ENCODE measurements at places on chromosomes 12 and 14.
A peak's percentile ranks its signal among the peaks of the same experiment; 100 is the strongest.

- no peak for DNase-seq
Observed at GRCh38 chr12:51048661-51049251, 629 bp downstream of the LETMD1 start.

DNA sequence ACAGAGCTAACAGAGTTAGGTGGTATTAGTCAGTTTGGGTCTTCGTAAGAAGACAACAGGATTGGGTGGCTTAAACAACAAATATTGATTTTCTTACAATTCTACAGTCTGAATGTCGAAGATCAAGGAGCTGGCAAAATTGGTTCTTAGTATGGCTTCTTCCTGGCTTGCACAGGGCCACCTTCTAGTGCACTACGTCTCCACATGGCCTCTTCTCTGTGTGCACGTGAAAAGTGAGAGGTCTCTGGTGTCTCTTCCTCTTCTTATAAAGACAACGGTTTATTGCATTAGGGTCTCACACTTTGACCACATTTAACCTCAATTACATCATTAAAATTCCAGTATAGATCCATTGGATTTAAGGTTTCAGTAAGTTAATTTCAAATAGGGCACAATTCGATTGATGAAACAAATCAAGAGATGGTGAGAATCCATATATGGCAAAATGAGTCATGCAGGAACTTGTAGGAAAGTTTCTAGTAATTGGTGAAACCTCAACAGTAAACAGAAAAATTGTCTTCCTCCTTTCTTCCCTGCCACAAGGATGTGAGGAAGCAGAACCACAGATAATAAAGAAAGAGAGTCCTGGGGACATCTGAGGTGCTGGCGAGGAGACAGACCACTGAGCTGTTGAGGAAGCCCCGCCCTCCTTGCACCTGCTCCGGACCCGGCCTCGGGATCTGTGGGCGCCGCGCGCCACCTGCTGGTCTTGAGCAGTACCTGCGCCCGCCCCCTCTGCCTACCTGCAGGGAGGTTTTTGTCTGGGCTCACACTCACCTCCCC, 846.7 kb downstream of the TMEM121 start:
- no peak for DNase-seq

DNA sequence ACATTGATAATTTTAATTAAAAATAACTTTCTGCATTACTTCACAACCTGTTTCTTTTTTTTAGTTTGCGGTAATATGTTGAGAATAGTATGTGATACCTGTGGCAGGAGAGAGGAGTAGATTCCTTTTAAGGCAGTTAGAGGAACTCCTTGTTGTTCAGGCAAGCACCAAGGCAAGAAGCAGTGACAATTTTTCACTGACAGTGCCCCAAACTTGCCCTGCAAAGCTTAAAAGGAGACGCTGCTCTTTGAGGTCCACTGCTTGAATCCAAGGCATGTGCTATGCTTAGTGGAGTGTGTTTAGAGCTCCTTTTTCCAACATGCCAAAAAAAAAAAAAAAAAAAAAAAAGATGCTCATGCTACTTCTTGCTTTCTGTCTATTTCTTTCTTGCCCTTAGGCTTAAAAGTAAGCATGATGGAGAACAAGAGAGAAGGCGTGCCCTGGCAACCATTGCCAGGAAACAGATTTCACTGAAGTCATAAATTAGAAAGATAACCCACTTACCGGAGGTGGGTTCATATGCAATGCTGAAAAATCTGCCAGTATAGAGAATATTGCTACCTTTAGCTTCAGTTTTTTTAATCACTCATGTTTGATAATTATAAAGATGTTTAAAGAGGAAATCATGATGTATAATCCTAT, 58.3 kb upstream of the DYRK2 start:
- DNase-seq: no peak

DNA sequence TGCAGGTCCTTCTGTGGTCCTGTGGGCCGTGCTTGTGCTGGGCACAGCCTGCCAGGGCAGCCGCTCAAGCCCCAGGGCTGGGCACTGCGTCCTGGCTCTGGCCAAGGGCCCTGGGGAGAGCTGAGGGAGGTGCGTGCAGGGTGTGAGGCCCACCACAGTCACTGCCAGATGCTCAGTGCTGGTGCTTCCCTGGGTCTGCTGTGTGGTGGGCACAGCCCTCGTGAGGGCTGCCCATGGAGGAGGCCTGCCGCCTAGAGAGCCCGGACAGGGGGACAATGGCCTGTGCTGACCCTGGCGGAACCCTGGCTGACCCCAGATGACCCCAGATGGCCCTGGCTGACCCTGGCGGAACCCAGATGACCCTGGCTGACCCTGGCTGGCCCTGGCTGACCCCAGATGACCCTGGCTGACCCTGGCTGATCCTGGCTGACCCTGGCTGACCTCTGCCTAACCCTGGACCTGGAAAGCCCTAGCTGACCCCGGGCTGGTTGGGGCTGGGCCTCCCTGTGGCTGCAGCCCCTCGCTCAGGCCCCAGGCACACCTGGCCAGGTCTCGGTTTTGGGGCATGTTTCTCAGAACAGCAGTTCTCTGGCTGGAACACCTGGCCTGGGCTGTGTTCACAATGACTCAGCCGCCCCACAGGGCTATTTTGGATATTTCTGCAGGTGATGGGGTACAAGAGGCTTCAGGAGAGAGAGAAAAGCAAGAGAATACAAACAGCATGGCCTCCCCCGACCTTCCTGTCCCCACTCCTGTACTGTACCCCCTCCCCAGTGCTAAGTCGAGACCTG, 55.4 kb downstream of the TMEM121 start:
- DNase-seq: no peak

- no peak for DNase-seq
Observed at GRCh38 chr12:40015345-40015744, 90.5 kb downstream of the SLC2A13 start.

- no peak for DNase-seq
Observed at GRCh38 chr14:58332561-58332960, 34.2 kb downstream of the ARID4A start.

GRCh38 chr14:53651096-53651740, 305.4 kb downstream of the BMP4 start:
- DNase-seq: no peak

GRCh38 chr12:132056320-132056719, 87.8 kb downstream of the DDX51 start:
- DNase-seq: no peak

GRCh38 chr14:100712490-100712889, 14.2 kb upstream of the DLK1 start:
- no peak for DNase-seq

- DNase-seq: no peak
Observed at GRCh38 chr14:22303589-22304195, 285.3 kb downstream of the DAD1 start.

DNA sequence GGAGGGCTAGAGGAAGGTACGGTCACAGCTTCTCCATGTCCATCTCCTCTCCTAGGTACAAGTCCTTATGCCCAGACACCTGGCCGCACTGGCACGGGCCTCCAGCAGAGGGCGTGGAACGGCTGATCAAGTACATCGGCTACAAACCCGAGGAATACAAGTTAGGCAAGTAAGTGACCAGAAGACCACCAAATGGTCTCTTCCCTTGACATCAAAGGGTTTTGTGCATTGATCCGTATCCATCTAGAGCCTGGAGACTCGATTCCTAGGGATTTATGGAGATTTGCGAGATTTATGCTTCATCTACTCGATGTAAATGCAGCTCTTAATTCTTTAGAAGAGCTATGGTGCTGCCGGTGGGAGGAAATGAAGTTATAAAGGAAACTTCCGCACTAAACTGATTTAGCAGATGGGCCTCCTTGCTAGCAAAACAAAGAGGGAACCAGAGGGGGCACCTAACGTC, 44.2 kb downstream of the KCTD10 start:
- DNase-seq: peak; percentile 44

DNA sequence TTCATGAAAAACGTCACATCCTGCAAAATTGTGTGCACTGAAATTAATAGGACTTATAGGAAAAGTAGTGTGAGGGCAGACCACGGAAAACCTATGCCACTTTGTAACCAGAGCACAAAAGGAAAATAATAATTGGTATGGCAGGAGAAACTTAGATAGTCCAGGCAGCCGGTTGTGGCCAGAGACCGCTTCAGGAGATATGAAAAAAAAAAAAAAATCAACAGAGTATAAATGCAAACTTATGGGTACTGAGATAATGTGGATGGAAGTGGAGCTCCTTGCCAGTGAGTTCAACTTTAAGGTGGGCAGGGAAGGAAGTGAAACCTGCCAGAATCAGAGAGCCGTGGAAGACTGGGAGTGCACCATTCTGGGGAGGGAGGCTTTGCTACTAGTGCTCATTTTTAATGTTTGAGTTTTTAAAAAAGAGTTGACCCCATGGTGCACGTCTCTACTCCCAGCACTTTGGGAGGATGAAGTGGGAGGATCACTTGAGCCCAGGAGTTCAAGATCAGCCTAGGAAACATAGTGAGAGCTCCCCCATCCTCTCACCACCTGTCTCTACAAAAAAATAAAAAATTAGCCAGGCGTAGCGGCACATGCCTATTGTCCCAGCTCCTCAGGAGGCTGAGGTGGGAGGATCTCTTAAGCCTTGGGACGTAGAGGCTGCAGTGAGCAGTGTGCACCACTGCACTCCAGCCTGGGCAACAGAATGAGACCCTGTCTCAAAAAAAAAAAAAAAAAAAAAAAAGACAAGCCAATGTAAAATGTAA, 34.3 kb upstream of the METAP2 start:
- DNase-seq: no peak

DNA sequence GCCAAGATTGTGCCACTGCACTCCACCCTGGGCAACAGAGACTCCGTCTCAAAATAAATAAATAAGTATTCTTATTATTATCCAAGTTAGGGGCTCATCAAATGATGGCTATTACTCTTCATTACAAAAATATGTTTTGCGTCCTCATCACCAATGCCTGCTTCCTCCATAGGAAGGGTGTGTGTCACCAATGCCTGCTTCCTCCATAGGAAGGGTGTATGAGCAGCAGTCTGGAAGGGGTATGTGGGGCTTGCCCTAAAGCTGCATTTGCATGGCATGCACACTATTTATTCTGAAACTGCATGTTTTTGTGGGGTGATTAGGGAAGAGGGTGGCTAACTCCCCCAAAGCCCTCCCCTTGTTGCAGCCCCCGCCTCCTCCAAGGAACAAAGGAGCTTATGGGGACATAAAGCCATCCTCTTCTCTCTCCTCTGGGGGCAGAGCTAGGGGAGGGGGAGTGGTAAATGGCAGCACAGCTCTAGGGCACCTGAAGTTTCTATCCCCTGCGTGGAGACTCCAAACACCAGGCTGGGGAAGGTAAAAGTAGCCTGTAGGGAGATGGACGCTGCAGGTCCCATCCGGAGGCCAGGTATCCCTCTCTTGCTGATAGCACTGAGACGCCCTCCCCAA, 1.3 kb downstream of the CAMKK2 start:
- no peak for DNase-seq

GRCh38 chr14:102539544-102540314, 30.2 kb upstream of the ANKRD9 start:
- DNase-seq: no peak

DNA sequence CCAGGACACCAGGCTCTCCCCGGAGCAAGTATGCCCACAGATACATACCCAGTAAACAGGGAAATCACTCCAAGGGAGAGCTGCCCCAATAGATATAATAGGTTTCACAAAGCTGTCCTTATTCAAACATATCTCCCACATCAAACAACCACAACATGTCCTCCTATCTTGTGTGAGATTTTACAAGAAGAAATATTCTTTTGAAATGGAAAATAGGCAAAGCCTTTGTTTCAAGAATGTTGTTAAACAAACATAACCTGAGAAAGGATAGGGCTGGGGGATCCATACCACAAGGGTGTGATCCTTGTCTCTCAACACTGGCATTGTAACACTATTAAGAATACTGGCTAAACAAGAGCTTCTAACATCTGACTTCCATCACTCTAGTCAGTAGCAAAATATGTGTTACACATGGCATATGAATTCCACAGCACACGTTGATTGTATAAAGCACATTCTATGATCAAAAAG, 32.9 kb downstream of the LGR5 start:
- no peak for DNase-seq

GRCh38 chr12:54882079-54882478, 27.8 kb downstream of the MUCL1 start:
- DNase-seq: no peak

DNA sequence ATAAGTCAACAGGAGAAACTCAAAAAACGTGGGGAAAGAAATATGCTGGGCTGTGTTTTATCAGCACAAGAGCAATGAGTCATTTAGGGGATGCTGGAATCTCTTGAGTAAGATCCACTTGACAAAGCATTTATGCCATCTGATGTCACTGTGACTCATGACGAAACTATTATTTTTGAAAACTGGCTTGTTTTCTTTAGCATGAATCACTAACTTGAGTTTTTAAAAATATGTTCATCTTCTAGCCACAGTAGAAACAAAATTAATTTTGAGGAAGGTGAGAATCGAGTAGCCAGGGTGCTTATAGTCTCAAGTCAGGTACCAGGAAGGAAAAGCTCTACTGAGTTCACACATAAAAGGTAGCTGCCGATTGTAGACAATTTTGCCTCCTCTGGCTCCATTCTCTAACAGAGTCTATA, 456.2 kb upstream of the MGAT4C start:
- no peak for DNase-seq

- no peak for DNase-seq
Observed at GRCh38 chr14:65928995-65929394, 516.5 kb downstream of the FUT8 start.

- DNase-seq: no peak
Observed at GRCh38 chr12:95701722-95702418, 88.7 kb downstream of the NTN4 start.

GRCh38 chr14:30872602-30873001, 1.8 kb upstream of the COCH start:
- no peak for DNase-seq

DNA sequence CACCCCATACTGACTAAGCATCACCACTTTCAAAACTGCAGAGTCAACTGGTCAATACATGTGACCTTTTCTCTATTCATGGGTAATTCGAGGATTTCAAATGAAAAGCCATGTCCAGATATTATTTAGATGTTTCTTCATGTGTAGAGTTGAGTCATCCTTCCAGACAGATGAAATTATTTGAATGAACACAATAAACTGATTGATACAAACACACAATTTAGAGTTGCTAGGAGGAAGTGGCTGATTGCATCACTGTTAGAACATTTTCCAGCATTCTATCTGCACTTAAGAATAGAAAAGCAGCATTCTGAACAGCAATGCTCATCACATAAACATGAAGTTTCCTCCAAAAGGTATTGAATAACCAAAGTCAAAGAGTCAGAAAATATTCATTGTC, 273.5 kb upstream of the SOX5 start:
- DNase-seq: no peak

DNA sequence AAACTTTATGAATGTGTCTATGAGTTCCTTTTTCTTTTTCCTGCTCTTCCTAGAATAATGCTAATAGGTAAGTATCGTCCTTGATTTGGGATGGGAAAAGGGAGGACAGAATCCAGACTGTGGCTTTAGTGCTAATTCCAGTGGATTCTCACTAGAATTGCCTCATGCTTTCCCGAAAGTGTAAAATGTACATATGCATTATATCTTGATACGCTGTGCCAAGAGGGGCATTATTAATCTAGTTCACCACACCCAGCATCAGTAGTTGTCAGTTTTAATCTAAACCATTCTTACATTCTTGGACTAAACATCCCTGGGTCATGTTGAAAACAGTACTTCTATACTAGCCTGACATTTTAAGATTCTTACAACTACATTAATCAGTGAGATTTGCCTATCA, 49.3 kb downstream of the GCH1 start:
- no peak for DNase-seq

- no peak for DNase-seq
Observed at GRCh38 chr12:12887471-12887870, 3.9 kb upstream of the GPRC5A start.

GRCh38 chr12:120538281-120539156, 4.4 kb downstream of the RNF10 start:
- DNase-seq: no peak

GRCh38 chr14:102594514-102595175, 2.2 kb downstream of the RCOR1 start:
- no peak for DNase-seq

Data from dorsolateral prefrontal cortex (tissue), 122 donors.